ENCODE measurements at places on chromosomes 4 and X.

DNA sequence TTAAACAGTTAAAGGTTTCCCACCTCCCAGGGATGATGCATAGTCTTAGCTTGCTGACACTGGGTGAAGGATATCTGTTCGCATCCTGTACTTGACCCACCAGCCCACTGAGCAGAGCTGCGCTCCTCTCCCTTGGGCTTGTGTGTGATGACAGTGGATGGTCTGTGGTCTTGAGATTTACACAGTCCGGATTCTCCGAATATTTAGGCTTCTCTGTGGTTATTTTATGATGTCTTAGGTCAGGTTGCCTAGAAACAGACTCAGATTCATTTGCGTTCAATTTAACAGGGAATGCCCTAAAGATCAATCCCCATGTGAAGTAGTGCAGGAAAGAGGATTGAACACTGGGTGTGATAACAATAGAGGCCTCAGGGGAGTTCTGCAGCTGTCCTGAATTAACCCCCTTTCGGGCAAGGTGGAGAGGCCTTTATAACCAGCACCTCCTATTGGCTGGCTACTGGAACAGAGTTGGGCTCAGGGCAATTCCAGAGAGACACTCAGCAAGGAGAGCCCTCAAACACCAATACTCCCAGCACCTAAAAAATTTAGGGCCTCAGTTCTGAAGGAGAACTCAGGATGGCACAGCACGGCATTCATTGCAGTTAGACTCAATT, 653.2 kb upstream of the GALNT7 start:
- no peak for DNase-seq

DNA sequence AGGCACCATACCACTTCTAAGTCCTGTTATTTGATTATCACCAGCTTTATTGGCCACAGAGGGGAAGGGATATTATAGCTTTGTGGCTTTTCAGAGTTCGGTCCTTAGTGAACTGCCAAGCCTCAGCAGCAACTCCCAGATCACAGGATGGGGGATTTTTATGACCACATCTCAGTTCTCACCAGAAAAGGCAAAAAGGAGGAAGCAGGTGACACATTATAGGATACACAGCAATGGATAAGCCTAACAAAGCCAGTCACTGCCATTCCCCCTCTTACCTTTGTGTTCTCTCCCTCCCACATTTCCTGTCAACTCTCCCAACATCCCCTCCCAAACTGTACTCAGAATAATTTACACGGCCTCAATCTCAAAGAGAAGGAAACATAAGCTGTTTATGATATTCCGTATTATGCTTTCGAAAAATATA, 142.8 kb downstream of the MGST2 start:
- DNase-seq, result no peak

DNA sequence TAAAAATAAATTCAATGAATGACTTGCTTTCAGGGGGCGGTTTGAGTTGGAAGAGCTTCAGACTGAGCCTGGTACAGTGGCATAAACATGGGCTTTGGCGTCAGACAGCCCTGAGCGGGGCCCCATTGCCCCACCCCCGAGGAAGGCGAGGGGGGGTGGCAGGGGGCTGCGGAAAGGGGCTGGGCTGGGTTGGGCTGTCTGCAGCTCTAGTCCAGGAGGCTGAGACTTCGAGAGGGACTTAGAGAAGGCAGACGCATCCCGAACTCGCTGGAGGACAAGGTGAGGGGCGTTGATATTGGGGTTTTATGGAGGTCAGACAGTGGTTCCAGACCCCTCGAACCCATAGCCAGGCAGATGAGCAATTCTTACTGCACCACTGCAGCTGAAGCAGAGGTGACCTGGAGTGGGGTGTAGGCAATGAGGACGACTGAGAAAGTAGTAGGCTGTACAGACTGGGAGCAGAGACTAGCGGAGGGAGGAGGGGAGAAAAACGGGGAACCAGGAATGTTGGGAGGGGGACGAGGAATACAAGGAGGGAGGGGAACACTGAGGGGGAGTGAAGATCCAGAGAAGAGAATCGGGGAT, at the start of gene MAGED2:
Gene MAGED2 (plus strand): TSS at position 222 of the 585 bp plus-strand sequence. CDS start 1,587 bp downstream, outside the sequence.
- DNase-seq, result peak; percentile 55

GRCh38 chr4:156906325-156906724, 65.3 kb downstream of the PDGFC start:
- DNase-seq, result no peak

- DNase-seq, result peak; percentile 67
These were observed 230.1 kb downstream of the SHROOM3 start for GRCh38 chr4:76665153-76665552.

- no peak for DNase-seq
These were observed 13.7 kb downstream of the PFKFB1 start for GRCh38 chrX:54980334-54980733.

GRCh38 chr4:94559351-94559806, 107.6 kb downstream of the PDLIM5 start:
- peak; percentile 80 for DNase-seq

GRCh38 chr4:1669270-1669669, 14.8 kb downstream of the FAM53A start:
- no peak for DNase-seq

DNA sequence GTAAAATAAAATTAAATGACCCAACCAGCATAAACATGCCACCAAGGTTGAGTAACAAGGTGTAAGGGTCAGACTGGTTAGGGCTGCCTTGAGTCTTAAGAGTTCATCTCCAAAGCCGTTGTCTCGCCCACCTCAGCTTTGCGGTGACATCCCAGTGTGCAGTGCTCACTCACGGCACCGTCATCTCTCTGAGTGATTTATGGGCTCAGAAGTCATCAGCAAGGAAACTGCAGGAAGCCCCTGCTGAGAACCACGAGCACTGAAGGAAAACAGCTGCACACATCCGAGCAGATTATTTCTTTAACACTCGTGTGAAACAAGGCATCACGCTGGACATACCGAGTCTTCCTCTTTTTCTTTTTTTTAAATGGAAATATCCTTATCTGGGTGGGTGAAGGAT, 411.1 kb downstream of the TRIML1 start:
- DNase-seq, result no peak

GRCh38 chr4:48665555-48666186, 114.4 kb downstream of the FRYL start:
- DNase-seq, result no peak

- DNase-seq, result no peak
These were observed 241.0 kb downstream of the AFF2 start for GRCh38 chrX:148741441-148741840.

DNA sequence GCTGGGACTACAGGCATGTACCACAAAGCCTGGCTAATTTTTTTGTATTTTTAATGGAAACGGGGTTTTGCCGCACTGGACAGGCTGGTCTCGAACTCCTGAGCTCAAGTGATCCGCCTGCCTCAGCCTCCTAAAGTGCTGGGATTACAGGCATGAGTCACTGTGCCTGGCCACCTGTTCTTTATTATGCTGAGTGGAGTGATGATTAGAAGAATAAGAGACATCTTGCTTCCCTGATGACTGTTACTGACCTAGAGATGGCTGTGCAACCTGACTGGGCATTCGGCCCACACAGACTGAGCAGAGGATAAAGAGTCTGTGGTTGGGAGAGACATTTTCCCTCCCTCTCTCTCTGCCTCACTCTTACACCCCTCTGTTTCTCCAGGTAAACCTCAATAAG, 56.7 kb downstream of the SPINK2 start:
- peak; percentile 84 for DNase-seq

- no peak for DNase-seq
These were observed 29.5 kb upstream of the XIAP start for GRCh38 chrX:123830309-123830708.

DNA sequence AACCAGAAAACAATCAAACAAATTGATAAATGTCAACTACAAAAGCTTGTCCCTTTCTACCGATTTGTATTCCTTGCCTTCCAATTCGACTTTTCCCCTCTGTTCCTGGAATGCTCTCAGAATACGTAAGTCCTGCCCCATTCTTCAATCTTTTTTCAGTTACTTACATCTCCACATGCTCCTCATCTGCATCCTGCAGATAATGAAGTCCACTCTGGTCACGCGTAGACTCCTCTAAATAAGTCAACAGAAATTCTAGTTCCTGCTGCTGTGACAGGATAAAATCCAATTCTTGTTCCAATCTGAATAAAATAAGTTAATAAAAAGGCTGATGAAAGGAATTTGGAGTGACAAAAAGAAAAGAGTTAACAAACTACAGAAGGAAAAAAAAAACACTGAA, 34.4 kb upstream of the RBM41 start:
- no peak for DNase-seq
